ENCODE measurements at places on chromosomes 3 and 15. TPM values are rescaled to one million over a fixed set of nuclear protein-coding genes. Genes with fewer than 3 reads are reported as not detected.

GRCh38 chr3:15333099-15333955, 941 bp upstream of the SH3BP5 start:
- DNase-seq = no peak

ZMAT3 gene
- 7.6 TPM for total RNA-seq

- no peak for DNase-seq
Observed at GRCh38 chr3:188881954-188882641, 289.7 kb upstream of the TPRG1 start.

ZNF860 gene
- total RNA-seq = 2.5 TPM

GRCh38 chr3:40044487-40044886, 235.1 kb downstream of the MYRIP start:
- DNase-seq = no peak
